ENCODE measurements at places on chromosomes 11 and 22.
A peak's percentile ranks its signal among the peaks of the same experiment; 100 is the strongest.

DNA sequence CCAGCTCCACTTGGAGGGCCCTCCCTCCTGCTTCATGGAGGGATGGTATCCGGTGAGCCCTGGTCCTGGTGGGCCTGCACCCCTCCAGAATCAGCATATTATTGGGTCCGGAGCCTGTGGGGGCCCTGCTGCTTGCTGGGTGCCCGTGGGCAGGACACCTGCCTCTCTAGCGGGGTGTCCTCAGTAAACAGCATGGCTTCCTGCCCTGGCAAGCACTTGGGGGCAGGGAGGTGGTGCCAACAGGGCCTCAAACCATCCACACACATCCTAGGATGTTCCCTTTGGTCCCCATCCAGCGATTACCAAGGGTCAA is 108.3 kb downstream of the CTTN start:
- no peak for ATAC-seq

DNA sequence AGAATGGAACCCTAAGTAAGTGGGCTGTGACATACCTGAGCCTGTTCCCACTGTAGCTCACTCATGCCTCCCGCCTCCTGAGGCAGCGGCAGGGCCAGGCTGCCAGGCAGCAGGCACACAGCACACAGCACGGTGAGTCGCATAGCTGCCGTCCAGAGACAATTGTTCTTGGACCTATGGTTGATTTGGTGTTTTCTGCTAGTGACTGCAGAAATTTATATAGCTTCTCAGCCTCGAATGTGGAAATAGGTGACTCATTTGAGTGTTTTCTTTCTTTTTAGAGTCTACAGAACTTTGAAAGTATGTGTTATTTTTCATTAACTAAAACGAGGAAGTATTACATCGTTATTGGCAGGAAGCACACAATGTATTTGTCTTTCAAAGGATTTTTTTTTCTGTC is at the start of gene MMP7:
Gene MMP7 (minus strand): TSS at position 190 of the 400 bp plus-strand sequence. CDS start 47 bp downstream, at position 143.
- no peak for ATAC-seq

- no peak for ATAC-seq
These were observed 89.3 kb upstream of the CHRM4 start for GRCh38 chr11:46480909-46481308.

DNA sequence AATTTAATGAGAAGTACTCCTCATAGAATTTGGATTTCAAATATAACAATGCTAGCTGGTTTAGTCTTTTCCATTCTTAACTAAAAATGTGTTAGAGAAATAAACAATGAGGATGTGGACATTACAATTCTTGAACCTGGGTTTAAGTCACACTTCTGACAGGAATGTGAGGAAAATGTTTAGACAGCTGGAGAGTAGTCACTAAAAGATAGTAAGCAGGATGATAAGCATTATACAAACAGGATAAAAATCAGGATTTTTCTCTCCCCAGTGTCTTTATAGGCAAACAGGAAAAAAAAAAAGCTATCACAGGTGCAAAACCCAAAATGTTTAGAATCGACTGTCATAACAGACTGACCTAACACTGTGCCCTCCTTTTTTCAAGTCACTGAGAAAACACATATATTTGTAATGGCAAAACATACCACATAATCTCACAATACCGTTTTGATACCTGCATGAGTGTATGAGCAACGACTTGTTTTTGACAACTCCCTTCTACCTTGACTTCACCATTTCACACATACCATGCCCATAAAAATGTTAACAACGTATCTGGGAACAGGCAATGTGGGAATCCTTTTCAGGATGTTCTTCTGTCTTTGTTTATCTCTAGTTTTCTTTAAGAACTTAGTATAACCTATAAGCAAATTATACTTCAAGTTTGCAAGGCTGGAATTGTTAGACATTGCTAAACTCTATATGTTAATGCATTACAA is 242.0 kb downstream of the SBF2 start:
- ATAC-seq: no peak

DNA sequence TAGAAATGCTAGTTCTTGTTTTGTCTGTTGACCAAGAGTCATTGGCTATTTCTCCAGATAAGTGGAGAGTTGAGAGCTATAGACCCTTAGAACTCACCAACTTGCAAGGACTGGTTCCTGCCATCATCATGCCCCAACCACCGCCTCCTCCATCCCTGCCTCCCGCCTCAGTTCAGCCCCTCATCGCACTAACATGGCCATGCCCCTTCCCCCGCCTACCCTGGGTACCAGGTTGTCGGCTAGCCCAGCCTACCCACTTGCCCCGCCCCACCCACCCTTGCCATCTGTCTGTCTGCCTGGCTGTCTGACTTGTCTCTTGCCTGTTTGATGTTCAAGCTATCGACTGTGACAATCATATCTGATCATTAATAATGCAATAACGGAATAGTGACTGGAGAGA is 154.1 kb downstream of the TRIM29 start:
- no peak for ATAC-seq

GRCh38 chr22:20238536-20238900 is 29.6 kb downstream of the RTN4R start:
- ATAC-seq: peak; percentile 70

GRCh38 chr11:60919956-60920355 is 4.3 kb upstream of the TMEM132A start:
- no peak for ATAC-seq

DNA sequence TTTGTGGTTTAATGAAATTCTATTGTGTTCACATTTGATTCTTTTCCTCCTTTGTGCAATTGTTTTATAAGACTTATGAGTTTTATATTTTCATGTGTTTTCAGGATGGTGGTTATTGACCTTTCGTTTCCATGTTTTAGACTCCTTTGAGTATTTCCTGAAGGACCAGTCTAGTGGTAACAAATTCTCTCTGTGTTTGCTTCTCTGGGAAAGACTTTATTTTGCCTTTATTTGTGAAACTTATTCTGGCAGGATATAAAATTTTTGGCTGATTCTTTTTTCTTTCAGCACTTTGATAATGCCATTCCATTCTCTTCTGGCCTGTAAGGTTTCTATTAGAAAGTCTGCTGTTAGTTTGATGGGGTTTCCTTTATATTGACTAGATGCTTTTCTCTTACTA is 83.5 kb downstream of the ACER3 start:
- no peak for ATAC-seq

GRCh38 chr11:57541169-57541568 is 3.8 kb downstream of the SMTNL1 start:
- ATAC-seq: no peak

GRCh38 chr11:122882189-122882856 is at the start of gene JHY:
Gene JHY (plus strand): TSS chr11:122882759. CDS start chr11:122885850, 3,091 bp downstream.
- ATAC-seq: no peak

DNA sequence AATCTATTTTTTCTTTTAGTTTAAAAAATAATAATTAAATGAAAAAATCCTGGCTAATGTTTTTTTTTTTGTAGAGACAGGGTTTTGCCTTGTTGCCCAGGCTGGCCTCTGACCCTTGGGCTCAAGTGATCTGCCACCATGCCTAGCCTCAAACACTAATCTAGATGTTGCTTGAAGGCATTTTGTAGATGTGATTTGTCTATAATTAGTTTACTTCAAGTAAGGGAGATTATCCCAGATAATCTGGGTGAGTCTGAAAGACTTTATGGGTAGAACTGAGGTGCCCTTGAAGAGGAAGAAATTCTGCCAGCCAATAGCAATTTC is 38.6 kb upstream of the RBFOX2 start:
- no peak for ATAC-seq

DNA sequence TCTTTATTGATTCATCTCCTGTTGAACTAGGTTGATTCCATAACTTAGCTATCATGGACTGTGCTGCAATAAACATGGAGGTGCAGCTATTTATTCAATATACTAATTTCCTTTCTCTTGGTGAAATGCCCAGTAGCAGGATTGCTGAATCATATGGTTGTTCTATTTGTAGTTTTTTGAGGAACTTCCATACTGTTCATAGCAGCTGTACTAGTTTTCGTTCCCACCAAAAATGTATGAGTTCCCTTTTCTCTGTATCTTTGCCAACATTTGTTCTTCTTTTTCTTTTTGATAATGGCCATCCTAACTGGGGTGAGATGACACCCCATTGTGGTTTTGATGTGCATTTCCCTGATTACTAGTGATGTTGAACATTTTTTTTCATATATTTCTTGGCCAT is 87.2 kb upstream of the NAV2 start:
- ATAC-seq: no peak

DNA sequence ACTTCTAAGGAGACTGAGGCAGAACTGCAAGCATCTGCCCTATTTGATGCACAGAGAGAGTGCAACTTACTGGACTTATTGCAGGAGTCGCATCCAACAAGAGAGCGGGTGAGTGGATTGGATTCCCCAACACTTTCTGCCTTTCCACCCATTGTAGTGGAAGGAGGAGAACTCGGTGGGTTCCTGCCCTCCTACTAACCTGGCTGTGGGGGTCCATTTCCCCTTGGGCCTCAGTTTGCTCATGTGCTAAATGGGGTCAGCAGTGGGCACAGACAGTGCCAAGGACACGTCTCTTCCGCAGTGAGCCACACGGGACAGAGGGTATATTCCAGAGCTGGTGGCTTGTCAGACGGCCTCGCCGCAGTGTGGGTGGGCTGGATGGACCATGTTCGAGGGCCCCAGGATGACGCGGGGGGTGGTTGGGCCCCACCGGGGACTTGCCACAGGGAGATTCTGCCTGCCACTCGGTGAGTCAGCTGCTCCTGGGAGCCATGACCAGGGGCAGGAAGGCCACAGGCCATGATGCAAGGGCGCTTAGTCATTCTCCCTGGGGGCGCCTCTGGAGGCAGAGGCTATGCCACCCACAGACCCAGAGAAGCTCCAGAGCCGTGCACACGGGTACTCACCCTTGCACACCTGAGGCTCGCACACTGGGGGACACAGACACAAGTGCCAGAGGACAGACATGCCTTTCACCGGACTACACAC is 8.2 kb downstream of the ALX4 start:
- no peak for ATAC-seq

DNA sequence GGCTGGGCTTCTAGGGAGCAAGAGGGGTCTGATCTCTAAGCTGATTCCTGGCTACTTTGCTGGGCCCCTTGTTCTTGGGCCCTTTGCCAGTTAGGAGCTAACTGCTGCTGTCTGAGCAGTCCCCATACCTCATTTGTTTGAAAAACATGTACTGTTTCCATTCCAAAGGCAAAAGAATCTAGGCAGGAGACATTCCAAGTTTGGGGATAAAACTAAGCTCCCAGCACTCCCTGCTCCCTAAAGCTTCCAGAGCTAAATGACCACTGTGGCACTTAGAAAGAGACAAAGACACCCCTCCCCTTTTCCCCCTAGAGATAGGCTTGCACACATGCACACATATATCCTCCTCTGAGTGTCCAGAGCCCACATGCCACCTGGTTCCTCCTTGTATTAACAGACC is 22.7 kb upstream of the RRM1 start:
- ATAC-seq: no peak

GRCh38 chr22:21709688-21710087 is 25.9 kb downstream of the YPEL1 start:
- ATAC-seq: no peak

GRCh38 chr22:45889093-45889538 is 87.8 kb downstream of the WNT7B start:
- no peak for ATAC-seq

- no peak for ATAC-seq
These were observed 271.7 kb downstream of the CTTN start for GRCh38 chr11:70669871-70670675.

DNA sequence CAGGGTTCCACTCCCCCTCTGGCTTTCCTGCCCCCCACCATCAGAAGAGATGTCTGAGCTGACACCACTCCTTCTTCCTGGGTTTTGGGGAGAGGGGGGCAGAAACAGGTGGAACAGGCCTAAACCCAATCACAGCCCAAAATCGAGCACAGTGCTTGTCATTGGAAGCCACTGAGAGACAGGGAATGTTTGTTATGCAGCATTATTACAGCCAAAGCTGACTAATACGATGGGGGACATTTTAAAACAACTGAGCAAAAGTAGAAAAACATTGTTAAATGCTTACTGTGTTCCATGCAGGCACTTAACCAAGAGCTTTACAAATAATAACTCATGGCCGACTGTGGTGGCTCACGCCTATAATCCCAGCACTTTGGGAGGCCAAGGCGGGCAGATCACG is 32.5 kb upstream of the RTL6 start:
- ATAC-seq: no peak

GRCh38 chr11:105609341-105609781 is 512 bp upstream of the GRIA4 start:
- peak; percentile 51 for ATAC-seq

DNA sequence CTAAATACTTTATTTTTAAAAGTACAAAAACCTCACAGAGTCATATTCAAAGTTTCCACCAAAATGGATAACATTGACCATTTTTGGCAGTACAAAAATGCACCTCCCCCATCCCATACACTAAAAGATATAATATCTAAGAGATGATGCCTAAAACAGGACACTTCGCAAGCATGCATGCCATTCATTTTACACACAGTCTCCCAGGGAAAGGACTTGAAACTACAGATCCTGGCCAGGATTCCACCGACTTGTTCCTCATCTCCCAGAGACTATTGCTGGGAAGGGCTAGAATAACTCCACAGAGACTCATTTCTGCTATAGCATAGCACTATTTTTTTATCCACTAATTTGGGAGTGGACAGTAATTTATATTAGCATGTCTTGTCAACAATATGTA is 81.7 kb downstream of the MTNR1B start:
- ATAC-seq: no peak

DNA sequence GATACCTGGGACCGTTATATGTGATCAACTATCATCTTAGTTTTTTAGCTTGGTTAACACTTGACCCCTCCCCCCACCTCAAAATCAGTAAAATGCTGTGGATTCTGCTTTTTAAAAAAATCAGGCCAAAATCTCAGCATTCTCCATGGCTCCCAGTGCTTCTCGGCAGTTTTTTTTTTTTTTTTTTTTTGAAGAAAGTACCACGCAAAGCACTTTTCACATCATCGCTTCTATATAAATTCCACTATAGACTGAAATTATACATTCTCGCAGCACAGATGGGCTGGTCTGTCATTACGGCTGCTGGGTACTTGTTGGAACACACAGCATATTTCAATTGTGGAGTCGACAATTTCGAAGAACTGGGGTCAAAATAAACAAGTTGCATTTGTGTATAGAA is 67.7 kb upstream of the PPARA start:
- no peak for ATAC-seq

Measured in stimulated activated memory B cell treated with anti-CD40 and anti-IgM and Interleukin-4, amounts not matched to agents 10 μg/mL and 1 μg/mL and 100 μg/mL, for 72 hours (primary cell).